ENCODE measurements at places on chromosomes 4 and X. TPM values are rescaled to one million over a fixed set of nuclear protein-coding genes. Genes with fewer than 3 reads are reported as not detected.

The MGARP gene
- total RNA-seq: 0.26 TPM

The UGT8 gene
- 14.8 TPM for total RNA-seq

The RAB40A gene
- not detected for total RNA-seq

The TMSB15C gene
- total RNA-seq: 3.6 TPM
